Neural crest cell (in vitro differentiated cells): ENCODE measurements at places on chromosomes 6 and 20. TPM values are rescaled to one million over a fixed set of nuclear protein-coding genes. Genes with fewer than 3 reads are reported as not detected.

The TJAP1 gene
- 47.3 and 52.1 TPM in 2 replicates for total RNA-seq

The NR2E1 gene
- not detected in 2 replicates for total RNA-seq

The CGAS gene
- total RNA-seq, result 0.63 and 1.3 TPM in 2 replicates

GRCh38 chr6:156190270-156190669, 586.9 kb upstream of the ARID1B start:
- peaks cover 14% of the 10 kb centered on the region for H3K4me1 ChIP-seq
- H3K36me3 ChIP-seq, result no peaks in the 10 kb centered on the region
- no peak overlapping the region for H3K4me3 ChIP-seq
- DNase-seq, result no peak

DNA sequence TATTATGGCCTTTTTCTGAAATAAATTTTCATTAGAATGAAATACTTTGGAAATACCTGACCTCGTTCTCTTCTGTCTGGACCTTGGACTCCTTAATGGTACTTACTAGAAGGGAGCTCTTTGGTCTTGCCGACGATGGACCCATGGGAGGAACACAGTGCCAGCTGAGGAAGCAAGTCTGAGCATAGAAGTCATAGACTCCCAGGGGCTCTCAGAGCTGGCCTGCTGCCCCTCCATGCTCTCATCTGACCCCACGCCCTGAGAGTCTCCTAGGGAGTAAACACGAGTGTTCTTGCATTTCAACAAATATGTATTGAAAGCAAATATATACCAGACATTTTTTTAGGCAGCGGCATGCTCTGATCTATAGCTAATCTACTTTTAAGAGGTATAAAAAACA, 87.8 kb downstream of the PLEKHG1 start:
- no peaks in the 10 kb centered on the region for H3K27me3 ChIP-seq
- no peak for DNase-seq
- H3K4me3 ChIP-seq, result no peak overlapping the region
- peak overlapping the region; percentile 63 for H3K27ac ChIP-seq

DNA sequence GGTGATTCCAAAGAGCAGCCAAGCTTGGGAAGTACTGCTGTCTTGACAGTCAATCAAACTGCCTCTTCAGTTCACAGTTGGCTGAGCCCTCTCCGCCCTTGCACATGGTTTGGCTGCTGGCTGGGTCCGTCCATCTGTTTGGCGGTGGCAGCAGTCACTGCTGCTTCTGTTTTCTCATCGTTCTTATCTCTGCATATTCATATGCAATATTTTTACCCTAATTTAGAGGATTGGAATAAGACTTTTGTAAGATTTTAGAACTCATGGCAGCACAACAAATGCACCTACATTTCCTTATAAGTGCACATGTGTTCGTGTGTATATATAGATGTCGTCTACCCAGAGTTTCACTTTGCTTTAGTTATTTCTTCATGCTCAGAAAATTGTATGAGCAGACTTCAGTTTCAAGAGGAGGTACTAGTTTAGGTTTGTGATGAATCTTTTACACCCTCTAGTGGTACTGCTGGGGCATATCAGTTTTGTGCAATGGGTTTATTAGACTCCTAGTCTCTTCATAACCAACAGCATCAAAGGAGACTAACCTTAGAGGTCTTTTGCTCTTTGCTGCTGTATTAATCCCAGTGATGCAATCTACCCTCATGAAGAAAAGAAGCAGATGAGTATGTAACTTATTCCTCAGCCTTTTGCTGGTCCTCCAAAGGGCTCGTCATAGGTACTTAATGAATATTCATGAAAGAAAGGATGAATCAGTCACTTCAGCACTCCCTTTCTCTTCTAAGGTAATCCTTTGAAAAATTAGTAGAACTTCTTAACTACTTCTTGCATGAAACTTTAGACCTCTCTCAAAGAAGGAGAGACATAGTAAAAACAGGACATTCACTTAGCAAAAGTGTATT, 44.3 kb downstream of the KHDC1L start:
- H3K27me3 ChIP-seq, result peaks cover 26% of the 10 kb centered on the region
- H3K36me3 ChIP-seq, result no peaks in the 10 kb centered on the region
- H3K27ac ChIP-seq, result no peak overlapping the region
- no peak overlapping the region for H3K4me3 ChIP-seq
- no peak for DNase-seq
- peaks cover 4% of the 10 kb centered on the region for H3K4me1 ChIP-seq

DNA sequence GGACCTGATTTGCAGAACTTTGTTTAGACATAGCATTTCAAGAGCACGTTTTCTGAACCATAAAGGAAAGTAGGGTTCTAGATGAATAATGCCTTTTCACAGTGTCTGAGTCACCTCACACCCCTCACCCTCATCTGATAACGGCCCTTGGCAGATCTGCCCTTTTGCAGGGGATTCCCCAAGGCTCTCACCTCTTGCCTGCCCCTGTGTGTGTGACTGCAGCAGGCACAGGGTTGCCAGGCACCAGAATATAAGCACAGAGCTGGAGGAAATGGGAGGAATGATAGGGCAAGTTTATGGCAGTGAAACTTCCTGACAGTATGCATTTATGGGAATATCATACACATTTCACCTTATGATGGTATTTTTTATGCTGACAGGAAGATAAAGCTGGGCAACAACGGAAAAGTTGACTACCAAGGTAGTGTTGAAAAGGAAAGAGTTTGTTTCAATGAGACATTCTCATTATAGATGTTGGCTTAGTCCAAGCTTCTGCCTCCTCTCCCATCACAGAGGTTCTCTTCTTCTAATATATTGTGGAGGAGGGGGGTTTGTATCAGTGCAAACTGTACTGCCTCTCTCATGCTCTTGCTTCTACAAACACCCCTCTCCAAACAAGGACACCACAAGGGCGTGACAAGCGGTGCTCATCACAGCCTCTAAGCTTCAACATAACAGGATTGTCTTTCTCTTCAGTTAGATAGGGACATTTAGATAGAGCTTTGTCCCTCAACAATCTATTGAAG, 101.5 kb upstream of the BACH2 start:
- H3K36me3 ChIP-seq, result no peaks in the 10 kb centered on the region
- peaks cover 4% of the 10 kb centered on the region for H3K4me1 ChIP-seq
- no peaks in the 10 kb centered on the region for H3K27me3 ChIP-seq
- no peak for DNase-seq
- no peak overlapping the region for H3K4me3 ChIP-seq
- no peak overlapping the region for H3K27ac ChIP-seq

GRCh38 chr6:45436544-45437438, 59.1 kb upstream of the SUPT3H start:
- H3K27ac ChIP-seq, result no peak overlapping the region
- peaks cover 16% of the 10 kb centered on the region for H3K4me1 ChIP-seq
- no peaks in the 10 kb centered on the region for H3K36me3 ChIP-seq
- H3K27me3 ChIP-seq, result no peaks in the 10 kb centered on the region

DNA sequence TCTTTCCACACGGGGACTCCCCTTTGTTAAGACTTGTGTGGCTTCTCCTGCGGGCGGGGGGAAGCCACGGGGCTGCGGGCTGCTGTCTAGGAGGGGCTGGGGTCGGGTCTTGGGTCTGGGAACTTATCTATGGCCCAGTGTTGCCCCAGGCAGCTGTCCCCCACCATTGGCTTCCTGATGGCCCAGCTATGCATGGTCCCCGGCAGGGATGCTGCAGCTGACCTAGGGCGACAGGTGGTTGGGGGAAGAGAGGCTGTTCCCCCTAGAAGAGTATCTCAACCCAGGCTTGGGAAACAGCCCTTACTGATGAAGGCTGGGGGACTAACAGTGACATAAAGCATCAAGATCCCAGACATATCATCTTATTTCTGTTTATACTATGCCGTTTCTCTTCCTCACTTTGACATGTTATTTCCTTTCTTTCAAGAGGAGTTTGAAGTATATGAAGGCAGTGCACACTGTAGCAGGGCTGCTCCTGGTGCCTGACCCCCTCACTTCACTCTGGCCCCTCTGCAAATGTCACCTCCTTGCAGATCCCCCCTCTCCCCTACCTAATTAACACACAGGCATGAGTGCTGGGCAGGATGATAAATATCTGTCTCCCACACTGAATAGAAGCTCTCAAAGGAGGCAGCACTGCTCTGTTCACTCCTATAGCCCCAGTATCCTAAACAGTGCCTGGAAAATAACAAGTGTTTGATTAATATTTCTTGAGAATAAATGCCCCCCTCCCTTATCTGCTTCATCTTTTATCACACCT, 87.0 kb downstream of the HIVEP2 start:
- peaks cover 29% of the 10 kb centered on the region for H3K4me1 ChIP-seq
- peak overlapping the region; percentile 13 for H3K27ac ChIP-seq
- peak overlapping the region; percentile 29 for H3K4me3 ChIP-seq
- no peaks in the 10 kb centered on the region for H3K27me3 ChIP-seq
- DNase-seq, result no peak
- no peaks in the 10 kb centered on the region for H3K36me3 ChIP-seq

DNA sequence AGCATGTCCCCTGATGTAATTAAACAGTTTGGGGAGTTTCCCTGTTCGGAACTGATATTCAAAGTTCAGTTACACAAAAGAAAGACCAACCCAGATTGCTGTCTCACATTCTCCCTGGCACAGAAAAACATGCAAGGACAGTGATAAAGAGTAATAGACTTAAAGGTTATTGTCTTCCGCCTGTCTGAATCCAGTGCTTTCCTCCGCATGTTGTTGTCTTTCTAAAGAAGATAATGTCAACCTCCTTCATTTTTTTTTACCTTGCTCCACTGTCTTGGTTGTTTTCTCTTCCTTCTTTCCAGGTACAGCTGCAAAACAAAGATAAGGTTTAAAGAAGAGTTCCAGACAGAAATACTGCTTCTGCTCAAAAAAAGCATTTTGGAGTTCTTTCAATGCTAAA, 284.5 kb downstream of the TRDN start:
- peaks cover 34% of the 10 kb centered on the region for H3K27me3 ChIP-seq
- H3K4me3 ChIP-seq, result no peak overlapping the region
- DNase-seq, result no peak
- no peak overlapping the region for H3K27ac ChIP-seq

GRCh38 chr6:94349227-94349626, 929.9 kb upstream of the EPHA7 start:
- H3K36me3 ChIP-seq, result no peaks in the 10 kb centered on the region
- no peak overlapping the region for H3K27ac ChIP-seq
- H3K4me3 ChIP-seq, result no peak overlapping the region

DNA sequence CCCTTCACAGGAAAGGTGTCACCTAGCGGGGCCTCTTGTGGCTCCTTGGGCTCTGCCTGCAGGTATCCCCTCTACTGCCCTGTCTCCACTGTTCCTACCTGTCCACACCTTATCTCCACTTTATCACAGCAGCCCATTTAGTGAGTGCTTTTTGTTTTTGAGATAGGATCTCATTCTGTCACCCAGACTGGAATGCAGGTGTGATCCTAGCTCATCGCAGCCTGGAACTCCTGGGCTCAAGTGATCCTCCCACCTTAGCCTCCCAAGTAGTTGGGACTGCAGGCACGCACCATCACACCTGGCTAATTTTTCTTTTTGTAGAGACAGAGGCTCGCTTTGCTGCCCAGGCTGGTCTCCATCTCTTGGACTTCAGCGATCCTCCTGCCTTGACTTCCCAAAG, 48.0 kb downstream of the BCAS4 start:
- no peak overlapping the region for H3K4me3 ChIP-seq
- no peak for DNase-seq
- no peak overlapping the region for H3K27ac ChIP-seq
- H3K36me3 ChIP-seq, result no peaks in the 10 kb centered on the region

DNA sequence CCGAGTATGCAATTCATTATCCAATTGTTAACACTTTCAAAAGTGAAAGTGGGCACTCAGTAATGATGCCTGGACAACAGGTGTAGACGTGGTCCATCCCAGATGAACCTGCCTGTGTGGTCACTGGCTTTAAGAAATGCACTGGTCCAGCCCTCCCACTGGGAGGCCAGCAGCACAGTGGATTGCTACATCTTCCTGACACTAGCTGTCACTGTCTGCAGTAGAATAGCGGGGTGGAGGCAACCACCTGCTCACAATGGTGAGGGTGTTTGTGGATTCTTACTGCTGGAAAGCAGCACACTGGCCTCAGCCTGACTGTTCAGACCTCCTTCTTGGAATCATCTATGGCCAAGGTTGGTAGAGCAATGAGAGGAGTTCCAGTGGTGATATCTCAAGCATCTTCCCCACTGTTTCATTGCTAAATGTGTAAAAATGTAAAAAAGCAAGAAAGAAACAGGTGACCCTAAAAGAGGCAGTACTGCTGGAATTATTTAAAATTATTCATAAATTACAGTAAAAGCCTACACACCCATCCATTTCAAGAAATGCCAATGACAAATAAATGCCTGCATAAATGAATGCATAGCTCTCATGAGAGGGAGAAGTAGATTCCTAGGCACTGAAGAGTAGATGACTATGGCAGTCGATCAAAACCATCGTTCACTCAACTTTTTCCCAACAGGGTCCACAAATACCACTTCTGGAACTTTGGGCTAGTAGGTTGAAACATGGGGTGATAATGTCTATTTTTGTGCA, 228.0 kb upstream of the PLN start:
- H3K36me3 ChIP-seq, result peaks cover 4% of the 10 kb centered on the region
- no peak for DNase-seq

DNA sequence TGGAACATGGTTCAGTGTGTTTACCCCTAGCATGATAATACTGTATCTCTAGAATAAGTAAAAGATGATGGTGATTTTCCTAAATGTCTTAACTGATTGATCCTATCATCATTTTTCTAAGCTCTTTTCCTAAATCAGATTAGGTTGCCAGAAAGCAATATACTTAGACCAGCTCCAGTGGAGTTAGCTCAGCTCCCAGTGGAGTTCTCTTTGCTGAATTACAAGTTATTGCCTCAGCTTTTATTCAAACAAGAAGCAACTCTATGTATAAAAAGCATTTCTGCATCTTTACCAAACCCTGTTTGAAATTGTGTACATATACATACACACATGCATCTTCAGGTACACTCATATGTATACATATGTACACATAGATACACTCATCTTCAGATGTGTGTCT, 44.9 kb downstream of the SNX9 start:
- no peak overlapping the region for H3K4me3 ChIP-seq
- H3K27me3 ChIP-seq, result no peaks in the 10 kb centered on the region
- H3K27ac ChIP-seq, result no peak overlapping the region
- H3K36me3 ChIP-seq, result no peaks in the 10 kb centered on the region

GRCh38 chr6:107571354-107571753, 81.4 kb downstream of the SOBP start:
- DNase-seq, result no peak
- peaks cover 16% of the 10 kb centered on the region for H3K36me3 ChIP-seq
- H3K4me3 ChIP-seq, result no peak overlapping the region
- H3K4me1 ChIP-seq, result peaks cover 12% of the 10 kb centered on the region

DNA sequence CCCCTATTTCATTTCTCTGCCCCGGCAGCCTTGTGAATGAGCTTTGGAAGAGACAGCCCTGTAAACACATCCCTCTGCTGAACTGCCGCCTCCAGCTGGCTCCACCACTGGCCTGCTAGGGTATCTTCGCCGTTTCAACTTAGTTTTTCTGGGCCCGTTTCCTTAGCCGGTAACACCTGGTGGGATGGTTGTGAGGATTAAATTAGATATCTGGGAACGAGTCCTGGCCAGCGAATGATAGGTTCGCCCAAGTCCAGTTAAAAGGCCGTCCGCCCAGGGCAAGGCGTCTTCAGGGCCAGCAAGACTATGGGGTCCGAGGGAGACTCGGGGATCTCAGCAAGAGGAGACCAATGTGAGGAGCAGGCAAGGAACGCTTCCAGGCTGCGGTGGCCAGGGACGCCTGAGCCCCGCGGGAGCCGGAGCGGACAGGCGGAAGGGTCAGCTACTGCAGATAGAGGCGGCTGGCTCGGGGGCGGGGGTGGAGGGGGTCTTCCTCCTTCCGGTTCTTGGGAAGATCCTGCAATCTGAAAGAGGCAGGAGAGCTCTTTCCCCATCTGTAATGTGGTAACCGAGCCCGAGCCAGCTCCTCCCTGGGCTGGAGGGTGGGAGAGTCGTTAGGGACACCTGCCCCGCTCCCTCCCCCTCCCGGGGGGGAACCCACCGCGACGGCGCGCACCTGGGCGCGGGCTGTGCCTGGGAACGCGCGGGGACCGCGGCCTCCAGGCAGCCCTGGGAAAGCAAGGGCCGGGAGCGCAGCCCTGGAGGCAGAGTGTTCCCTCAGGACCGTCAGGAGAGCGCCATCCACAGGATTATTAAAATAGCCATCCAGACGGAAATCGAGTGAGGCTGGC, 4.5 kb upstream of the PTCRA start:
- DNase-seq, result peak; percentile 31
- H3K27me3 ChIP-seq, result no peaks in the 10 kb centered on the region
- peak overlapping the region; percentile 69 for H3K4me3 ChIP-seq
